ENCODE measurements at places on chromosomes 3 and 15.

DNA sequence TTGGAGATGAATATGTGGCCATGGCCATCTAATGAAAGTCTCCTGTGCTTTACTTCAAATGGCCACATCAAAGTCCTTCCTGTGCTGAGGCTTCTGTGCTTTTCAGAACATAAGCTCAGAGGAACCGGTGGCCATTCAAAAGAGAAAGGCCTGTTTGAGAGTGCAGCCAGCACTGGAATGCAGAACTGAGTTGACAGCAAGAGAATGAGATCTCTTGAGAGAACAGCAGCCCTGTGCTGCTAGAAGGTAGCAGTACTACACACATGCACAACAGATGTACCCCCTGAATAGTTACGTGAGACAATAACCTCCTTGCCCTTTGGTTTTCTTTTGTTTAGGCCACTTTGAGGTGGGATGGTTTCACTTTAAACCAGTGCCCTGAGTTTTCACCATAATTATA is 292.5 kb downstream of the PTPRG start:
- no peak for DNase-seq

- DNase-seq = no peak
Observed at GRCh38 chr3:133563186-133563591, 10.3 kb upstream of the CDV3 start.

DNA sequence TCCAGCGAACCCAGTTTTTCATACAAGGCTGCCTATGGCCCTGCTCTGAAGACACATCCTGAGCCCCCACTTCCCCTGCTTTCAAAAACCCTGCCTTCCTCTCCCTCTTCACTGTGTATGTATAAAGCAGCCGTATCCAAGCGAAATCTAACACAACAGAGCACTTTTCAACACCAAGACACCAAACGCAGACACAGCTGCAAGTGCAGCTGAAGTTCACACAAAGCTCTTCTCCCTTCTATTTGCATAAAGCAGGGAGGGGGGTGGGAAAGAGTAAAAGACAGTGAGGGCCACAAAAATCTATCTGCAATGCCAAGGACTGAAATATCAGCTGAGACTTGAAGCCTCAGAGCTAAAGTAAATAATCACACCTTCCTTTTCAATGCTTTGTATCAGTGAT is 35.1 kb upstream of the CSPG5 start:
- DNase-seq = peak; percentile 84

DNA sequence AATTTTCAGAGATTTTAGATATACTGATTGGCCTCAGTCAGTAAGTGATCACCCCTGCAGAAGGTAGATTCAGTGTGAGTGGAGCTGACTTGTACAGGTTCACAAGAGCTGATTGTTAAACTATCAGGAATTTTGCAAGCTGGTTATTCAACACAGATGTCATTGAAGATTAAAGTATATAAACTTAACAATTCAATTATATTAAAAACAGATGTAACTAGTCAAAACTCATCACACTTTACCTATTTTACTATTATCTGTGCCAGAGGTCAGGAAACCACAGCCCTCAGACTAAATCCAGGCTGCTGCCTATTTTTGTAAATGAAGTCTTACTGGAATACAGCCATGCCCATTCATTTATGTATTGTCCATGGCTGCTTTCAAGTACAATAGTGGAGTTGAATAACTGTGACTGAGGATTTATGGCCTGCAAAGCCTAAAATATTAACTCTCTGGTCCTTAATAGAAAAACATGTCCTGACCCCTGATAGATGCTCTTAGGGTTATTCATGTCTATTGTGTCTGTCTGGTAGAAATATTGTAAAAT is 429.3 kb upstream of the PDZRN3 start:
- no peak for DNase-seq

DNA sequence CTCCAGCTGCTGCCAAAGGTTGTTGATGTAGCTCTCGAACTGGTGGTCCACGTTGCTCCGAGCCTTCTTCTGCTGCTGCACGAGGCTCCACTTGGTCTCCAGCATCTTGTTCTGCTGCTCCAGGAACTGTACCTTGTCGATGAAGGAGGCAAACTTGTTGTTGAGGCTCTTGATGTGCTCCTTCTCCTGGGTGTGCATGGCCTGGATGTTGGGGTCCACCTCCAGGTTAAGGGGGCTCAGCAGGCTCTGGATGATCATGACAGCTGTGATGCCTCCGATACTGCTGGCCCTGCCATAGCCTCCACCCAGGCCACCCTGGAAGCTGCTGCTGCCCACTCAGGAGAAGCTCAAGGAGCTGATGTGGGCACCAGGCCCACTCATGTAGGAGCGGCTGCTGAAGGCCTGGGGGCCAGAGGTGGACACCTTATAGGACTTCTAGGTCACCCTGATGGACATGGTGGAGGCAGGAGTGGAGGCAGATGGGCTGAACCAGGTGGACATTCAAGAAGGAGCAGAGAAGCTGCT is 14.9 kb upstream of the PSTPIP1 start:
- no peak for DNase-seq

GRCh38 chr15:56492236-56492635 is 27.3 kb upstream of the MNS1 start:
- DNase-seq = no peak

DNA sequence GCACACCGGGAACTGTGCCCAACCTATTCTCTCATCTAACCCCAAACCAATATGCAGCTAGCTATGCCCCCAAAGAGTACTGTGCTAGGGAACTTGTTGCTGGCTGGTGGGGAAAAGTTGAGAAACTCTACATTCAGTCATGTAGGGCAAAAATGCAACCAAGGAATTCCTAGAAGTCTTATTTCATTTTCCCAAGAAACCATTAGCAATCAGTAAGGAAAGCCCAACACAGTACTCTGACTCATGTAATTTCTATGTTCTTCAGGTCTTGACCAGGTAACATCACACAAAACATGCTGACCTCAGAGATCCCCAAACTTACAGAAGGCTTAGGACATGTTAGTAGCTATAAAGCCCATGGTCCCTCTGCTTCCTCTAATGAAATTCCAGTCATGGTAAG is 52.1 kb downstream of the TASOR start:
- DNase-seq = no peak

DNA sequence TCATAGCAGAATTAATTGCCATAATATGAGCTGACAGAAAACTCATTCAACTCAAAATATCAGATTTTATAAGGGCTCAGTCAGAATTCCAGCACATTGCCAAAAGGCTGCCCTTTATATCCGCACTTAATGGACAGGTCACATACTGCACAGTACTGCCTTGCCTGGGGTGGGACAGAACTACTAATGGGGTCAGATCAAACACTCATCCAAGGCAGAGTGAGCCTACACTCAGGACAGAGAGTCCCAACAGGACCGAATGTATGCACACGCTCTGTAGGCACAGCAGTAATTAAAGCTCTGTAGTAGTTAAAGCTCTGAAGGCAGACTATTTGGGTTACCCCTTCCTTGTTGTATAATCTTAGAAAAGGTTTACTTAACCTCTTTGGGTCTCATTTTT is 27.2 kb downstream of the HSPBAP1 start:
- DNase-seq = no peak

- no peak for DNase-seq
Observed at GRCh38 chr3:104190681-104191080, 1176.0 kb upstream of the ALCAM start.

- DNase-seq = no peak
Observed at GRCh38 chr15:67019884-67020520, 45.4 kb upstream of the SMAD3 start.

DNA sequence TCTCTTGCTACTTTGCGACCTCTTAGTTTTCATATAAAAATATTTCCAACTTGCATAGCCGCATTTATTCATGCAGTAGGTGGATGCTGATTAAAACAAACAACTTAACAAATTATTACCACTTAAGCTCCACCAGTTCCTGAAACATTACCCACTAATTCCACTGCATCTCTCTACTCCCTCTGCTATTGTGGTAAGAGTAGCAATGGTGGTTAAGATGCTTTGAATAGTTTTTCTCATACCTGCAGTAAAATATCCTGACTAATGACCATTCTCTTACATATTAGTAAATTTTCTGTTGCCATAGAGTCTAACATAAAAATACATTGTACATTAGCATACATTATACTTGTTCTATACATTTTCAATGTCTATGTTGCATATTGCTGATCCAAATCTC is 397.6 kb upstream of the PLSCR5 start:
- DNase-seq = no peak

- DNase-seq = no peak
Observed at GRCh38 chr3:25403968-25404367, 24.1 kb upstream of the RARB start.

- DNase-seq = no peak
Observed at GRCh38 chr3:62888180-62888579, 13.0 kb upstream of the CADPS start.

- DNase-seq = no peak
Observed at GRCh38 chr3:150877303-150877702, 27.9 kb downstream of the MINDY4B start.

DNA sequence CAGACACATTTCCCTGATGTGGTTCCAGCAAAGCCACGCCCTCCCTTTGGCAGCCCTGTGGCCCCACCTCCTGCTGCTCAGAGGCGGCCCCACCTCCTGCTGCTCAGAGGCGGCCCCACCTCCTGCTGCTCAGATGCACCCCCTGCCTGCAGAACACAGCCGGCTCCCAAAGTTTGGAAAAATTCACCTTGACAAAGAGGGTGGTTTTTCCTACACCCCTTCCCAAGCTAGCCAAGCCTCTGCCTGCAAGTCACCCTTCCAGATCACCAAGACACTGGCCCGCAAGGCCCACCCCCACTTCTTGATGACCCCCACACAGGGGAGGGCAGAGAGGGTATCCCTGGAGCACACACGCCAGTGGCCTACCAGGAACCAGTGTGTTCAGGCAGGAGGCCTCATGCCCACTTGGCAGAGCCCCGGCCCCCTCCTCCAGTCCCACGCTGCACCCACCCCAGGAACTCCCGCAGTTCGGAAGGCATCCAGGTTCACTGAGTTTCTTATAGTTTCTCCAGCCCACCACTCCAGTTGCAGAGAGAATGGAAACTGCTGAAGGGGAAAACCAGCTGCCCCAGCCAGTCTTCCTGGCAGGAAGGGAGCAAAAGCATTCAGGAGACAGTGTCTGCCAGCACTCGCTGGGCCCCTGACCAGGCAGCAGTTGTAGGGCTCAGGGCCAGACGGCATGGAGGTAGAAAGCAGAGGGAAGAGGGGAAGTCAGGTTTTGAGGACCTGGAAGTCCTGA is 2.3 kb upstream of the HAPLN3 start:
- peak; percentile 69 for DNase-seq

- no peak for DNase-seq
Observed at GRCh38 chr3:137746808-137747207, 17.3 kb upstream of the SOX14 start.

DNA sequence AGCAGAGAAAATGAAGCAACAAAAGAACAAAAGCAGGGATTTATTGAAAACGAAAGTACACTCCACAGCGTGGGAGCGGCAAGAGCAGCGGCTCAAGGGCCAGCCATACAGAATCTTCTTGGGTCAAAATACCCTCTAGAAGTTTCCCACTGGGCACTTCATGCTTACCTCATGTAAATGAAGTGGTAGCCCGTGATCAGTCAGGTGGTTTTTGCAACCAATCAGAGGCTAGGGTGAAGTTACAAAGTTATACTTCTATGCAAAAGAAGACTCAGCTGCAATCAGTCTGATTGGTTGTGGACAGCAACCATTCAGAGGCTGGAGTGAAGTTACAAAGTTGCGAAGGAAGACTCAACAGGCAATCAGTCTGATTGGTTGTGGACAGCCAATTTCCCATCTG is 37.8 kb upstream of the TRH start:
- DNase-seq = peak; percentile 70

DNA sequence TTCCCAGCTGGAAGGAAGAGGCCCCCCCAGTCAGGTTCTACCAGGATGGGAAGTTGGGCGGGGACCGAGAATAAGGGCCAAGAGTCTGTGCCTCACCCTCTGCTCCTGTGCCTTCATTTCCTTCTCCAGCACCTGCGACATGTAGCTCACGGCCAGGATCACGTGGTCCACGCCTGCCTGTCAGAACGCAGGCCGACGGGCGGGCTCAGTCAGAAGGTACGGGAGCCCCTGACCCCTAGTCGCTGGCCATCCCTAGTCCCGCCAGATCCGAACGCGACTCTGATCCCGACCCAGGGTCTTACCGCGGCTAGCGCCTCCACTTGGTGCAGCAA is 489 bp downstream of the GMPPB start:
- DNase-seq = no peak

GRCh38 chr15:53830707-53831386 is 71.4 kb upstream of the WDR72 start:
- no peak for DNase-seq

- no peak for DNase-seq
Observed at GRCh38 chr15:61087573-61087972, 141.5 kb downstream of the RORA start.

DNA sequence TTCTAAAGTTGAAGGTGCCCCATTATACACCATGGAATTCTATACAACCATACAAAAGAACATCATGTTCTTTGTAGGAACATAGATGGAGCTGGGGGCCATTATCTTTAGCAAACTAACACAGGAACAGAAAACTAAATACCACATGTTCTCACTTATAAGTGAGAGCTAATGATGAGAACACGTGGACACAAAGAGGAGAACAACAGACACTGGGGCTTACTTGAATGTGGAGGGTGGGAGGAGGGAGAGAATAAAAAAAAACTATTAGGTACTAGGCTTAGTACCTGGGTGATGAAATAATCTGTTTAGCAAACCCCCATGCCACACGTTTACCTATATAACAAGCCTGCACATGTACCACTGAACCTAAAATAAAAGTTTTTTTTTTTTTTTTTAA is 342.7 kb downstream of the PLCL2 start:
- no peak for DNase-seq

GRCh38 chr3:128787256-128788253 is 61.6 kb downstream of the RAB7A start:
- DNase-seq = no peak

DNA sequence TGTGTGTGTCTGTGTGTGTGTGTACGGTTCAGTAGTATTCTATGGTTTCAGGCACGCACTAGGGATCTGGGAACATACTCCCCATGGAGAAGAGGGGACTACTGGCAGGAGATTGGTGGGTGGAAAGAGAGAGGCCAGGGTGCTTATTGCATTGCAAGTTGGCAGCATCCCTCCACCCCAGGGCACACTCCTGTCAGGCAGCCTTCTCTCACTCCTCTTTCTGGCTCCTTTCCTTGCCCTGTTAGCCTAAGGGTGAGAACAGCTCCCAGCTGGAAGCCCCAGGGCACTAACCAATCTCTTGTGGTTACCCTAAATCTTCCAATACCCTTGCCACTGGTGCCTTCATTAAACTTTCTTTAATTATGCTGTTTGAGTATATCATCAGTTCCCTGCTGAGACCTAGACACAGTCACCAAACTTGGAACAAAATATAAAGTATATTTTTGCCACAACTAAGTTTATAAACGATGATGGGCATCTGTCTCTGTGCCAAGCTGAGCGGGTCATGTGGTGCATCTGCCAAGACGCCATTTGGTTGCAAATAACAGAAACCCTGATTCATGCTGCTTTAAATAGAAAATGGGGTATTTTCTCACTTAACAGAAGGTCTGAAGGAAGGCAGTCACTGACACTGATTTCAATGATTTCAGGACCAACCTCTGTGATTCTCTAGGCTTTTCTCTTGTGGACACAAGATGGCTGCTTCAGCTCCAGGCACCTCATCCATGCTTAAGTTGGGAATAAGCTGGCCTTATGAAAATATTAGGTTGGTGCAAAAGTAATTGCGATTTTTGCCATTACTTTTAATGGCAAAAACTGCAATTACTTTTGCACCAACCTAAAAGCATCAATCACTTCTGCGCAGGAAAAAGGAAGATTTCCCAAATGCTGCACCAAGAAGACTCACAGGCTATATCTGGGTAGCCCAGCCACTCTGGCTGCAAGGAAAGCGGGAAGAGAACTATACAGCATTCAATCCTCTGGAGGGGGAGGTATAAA is 476.9 kb upstream of the PROK2 start:
- DNase-seq = no peak

Measured in globus pallidus (tissue), 1 donor.